ENCODE measurements at places on chromosomes 7 and 10.
A peak's percentile ranks its signal among the peaks of the same experiment; 100 is the strongest.

DNA sequence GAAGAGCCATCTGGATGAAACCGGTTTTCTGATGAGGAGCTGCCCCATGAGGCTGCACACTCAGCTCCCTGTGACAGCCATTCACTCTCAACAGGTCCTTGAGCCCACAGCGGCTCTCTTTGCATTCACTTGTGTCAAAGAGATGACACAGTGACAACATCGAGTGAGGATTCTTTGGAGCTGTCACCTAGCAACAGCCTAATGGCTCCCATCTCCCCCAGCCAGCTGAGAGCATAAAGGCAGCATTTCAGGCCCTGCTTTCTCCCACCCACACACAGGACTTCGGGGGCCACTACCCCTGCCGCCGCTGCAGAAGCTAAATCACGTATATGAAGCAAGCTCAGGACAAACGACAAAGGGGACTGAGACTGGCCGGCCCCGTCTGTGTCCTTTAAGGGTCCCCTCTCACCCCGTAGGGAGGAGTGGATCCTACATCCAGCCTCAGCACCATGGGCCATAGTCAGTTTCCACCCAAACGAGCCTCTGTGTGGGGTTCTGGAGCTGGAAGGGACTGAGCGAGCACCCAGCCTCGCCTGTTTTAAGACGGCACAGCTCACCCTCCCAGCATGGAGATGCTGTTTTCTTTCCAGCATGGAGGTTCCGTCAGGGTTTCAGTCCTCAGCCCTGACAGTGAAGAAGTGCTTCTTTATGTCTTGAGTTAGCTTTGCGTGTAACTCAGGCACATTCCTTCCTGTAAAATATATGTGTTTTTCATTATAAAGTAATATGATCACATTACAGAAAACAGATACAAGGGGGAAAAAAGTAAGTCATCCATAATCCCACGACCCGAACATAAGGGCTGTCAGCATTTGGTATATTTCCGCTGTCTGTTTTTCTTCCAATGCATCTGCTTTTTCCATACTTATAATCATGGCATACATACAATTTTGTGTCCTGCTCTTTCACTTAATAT lies 4.9 kb downstream of the CPA4 start:
- peak; percentile 84 for DNase-seq

DNA sequence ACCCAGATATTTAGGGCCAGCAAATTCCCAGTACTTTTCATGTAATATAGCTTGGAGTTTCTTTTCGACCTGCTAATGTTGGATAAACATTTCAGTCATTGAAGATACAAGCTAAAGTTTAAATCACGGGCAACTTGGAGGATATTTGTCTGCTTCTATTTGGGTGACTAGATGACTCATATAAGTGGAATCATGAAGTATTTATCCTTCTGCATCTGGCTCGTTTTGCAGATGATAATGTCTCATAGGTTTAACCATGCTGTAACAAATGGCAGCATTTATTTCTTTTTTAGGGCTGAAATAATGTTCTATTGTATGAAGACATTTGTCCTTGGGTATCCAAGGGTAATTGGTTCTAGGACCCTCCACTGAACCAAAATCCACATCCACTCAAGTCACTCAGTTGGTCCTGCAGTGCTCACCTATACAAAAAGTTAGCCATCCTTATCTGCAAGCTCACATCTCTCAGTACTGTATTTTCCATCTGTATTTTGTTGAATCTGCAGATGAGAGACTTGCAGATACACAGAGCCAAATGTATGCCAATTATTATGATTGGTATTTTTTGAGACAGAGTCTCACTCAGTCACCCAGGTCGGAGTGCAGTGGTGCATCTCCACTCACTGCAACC lies 187.2 kb upstream of the CSTF2T start:
- DNase-seq = peak; percentile 46

DNA sequence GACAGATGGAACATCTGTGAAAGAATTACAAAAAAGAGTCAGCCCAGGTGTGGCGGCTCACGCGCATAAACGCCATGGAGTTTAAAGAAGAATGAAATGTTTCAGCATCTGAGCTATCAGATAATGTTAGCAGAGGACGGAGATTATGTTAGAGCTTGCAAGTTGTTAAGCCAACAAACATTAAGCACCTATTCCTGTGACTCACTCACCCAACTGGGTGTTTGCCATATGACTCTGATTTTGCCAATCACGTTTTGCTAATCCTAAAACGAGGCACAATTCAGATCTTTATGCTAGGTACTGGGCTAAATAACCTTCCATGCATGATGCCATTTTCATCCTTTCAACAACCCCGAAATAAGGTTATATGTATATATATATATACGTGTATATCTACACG lies 29.0 kb upstream of the CCNY start:
- no peak for DNase-seq

- DNase-seq = no peak
Measured at GRCh38 chr10:112986544-112987190, 36.6 kb downstream of the TCF7L2 start.

- DNase-seq = peak; percentile 54
Measured at GRCh38 chr7:42107484-42108240, 129.3 kb downstream of the GLI3 start.

GRCh38 chr7:151542606-151543130 lies 23.0 kb upstream of the RHEB start:
- DNase-seq = no peak

DNA sequence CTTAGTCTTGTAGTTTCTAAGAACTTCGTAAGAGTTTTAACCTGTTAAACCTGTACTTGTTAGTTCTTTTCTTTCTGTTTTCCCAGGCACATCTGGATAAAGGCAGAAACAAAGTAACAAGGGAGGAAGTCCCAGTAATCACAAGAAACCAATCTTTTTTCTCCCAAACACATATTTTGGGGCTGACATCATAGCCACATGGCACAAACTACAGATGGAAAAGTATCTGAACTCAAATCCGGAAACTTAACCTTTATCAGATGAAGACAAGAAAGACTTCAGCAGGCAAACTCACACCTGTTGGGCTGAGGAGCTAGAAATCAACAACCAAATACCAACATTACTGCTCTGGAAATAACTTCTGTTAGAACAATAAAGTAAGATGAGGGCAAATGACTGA lies 67.1 kb downstream of the CUBN start:
- peak; percentile 68 for DNase-seq

GRCh38 chr7:107170051-107170915 lies 1.5 kb downstream of the HBP1 start:
- DNase-seq = no peak

GRCh38 chr7:2354939-2355704 lies 495 bp downstream of the EIF3B start:
- no peak for DNase-seq

- peak; percentile 44 for DNase-seq
Measured at GRCh38 chr10:72162978-72163377, 52.8 kb upstream of the ANAPC16 start.

DNA sequence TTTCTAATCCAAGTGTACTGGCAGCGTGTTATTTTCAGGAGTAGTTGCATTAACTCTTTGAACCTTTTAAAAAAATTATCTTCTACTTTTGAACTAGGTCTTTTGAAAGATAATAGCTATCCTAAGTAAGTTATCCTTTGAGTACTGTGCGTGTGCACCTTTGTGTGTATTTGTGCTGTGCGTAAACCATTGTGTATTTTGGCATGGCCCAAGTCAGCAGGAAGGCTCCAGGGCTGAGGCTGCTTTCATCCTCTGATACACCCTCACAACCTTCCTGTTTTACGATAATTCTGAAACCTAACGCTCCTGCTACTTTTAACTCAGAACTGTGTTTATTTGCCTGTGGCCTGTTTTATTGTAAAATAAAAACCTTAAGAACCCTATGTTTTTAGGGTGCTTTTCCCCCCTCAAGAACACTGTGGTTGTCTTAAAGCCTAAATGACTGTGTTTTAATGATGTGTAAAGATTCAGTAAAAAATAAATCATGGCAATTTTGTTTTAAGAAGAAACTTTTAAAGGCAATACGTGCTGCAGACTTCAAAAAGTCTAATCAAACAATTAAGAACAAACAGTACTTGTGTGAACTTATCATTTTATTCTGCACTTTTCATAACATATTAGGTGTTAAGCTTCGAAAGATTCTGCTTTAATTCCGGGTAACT lies 57.5 kb downstream of the HDAC9 start:
- DNase-seq = no peak

DNA sequence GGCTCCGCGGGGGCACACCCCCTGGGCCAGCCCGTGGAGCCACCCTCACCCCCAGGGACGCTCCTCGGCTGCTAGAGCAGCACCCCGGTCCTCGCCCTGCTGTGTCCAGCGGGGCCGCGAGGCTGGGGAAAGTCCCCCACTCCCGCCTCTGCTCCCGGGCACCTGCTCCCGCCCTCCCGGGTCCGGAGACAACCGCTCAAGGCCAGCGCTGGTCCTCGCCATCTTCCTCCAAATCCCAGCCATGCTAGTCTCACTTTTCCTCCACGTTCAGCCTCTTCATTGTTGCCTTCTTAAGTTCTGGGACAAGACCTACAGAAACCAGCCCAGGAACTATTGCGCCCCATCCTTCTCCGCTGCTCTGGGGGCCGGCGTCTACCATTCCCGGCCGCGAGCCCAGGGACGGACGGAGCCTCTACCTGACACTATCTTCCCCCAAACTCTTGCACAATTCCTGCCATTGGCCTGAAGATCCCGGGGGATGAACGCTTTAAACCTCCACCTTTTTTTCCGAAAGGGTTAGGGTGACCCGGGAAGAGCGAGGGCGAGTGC lies 4.8 kb upstream of the KCP start:
- DNase-seq = no peak

GRCh38 chr7:151306860-151307259 lies 34.8 kb upstream of the NUB1 start:
- no peak for DNase-seq

DNA sequence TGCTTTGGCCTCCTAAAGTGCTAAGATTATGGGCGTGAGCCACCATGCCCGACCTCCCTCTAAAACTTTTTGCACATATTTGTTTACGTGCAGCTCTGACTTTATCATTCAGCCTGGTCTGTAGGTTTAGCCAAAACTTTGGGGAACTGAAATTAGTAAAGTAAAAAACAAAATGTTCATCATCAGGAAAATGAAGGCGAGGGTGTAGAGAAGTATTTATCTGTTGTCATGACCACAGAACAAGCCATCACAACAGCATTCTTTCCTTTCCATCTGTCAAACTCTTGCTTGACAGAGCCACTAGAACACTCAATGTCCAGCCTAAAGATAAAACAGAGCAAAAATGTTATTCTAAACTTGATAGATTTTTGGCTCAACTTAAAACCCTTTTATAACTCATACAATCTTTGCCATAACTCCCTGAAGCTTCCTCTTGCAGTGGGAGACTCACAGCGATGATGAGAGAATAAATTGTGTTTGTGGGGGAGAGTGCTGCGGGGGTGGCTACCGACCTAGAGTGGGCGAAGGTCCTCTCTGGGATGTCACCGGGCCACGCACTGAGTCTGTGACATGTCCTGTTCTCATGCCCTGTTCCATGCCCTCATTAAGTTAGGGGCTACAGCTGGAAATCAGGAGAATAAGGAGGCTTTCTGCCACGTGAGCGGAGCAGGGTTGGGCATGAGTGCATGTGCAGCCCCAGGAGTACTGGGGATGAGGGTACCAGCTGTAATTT lies 58.6 kb upstream of the MKRN1 start:
- no peak for DNase-seq

- no peak for DNase-seq
Measured at GRCh38 chr7:142863891-142864685, 9.2 kb downstream of the EPHB6 start.

- DNase-seq = no peak
Measured at GRCh38 chr7:1449951-1450350, 9.3 kb downstream of the MICALL2 start.

DNA sequence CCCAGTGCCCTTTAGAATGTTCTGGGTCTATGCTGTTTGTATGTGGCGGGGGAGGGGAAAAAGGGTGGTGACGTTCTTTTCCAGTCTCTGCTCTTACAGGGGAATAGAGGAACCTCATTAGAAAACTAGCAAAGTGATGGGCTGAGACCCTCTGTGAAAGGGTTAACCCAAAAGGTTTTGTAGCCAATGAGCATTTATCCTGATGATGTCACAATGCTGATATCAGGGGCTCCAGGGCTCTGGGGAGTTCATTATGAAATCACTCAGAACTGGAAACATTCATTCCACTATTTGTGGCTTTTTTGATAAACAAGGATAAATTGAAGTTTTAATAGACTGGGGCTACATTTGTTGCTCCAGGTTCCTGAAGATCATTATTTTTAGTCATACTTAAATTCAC lies 71.7 kb downstream of the ARID5B start:
- no peak for DNase-seq

DNA sequence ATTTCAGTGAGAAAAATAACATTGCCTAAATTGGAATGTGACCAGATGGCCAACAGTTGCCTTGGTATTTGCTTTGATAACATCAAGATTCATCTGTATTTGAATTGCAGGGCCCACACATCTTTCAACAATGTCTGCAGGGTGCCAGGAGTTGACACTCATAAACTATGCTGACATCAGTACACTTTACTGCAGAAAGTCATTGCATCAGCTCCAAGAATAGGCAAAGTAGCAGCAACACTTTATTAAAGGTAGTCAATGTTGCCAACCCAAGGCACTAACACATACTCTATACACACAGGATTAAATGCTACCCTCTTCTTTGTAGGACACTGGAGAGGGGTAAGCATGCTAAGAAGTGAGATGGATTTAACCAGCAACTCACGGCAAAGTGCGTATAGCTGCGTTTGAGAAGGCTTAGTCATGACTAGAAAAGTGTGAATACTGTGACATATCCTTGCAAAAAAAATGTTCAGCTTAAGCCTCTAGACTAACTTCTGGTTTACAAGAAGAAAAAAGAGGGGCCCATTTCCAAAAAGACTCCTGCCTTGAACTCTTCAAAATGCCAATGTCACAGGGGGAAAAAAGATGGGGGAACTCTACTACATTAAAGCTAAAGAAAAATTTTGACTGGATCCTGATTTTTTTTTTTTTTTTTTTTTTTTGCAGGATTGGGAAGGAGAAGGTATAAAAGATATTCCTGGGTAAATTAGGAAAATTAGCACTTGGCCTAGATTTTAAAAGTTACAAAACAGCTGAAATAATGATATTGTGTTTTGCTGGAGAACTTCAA lies 2.2 kb downstream of the BBIP1 start:
- peak; percentile 75 for DNase-seq

GRCh38 chr10:124632566-124632965 lies 111.6 kb downstream of the FAM53B start:
- no peak for DNase-seq

DNA sequence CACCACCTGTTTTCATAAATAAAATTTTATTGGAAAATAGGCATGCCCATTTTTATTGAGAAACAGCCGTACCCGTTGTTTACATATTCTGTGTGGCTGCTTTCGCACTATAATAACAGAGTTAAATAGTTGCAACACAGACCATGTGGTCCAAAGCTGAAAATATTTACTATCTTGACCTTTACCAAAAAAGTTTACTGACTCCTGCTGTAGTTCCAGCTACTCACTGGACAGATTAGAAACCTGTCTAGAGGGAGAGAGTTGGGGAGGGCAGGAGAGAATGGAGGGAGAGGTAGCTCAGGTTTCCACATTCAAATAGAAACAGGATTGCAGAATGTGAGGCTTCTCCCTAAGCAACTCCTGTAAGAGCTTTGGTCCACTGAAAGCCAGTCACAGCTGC lies 55.1 kb upstream of the GLCCI1 start:
- no peak for DNase-seq

- DNase-seq = no peak
Measured at GRCh38 chr7:122206985-122207384, 62.9 kb upstream of the AASS start.
